Kidney (tissue), 22 donors: ENCODE measurements at places on chromosomes 7 and 10. TPM values are rescaled to one million over a fixed set of nuclear protein-coding genes. Genes with fewer than 3 reads are reported as not detected.

GRCh38 chr7:66597461-66597860 is 31.2 kb upstream of the KCTD7 start:
- no peak for DNase-seq

SH2B2 gene
- total RNA-seq = 11.0 TPM

- peak; percentile 36 for DNase-seq
Observed at GRCh38 chr10:104293011-104293410, 24.0 kb downstream of the GSTO2 start.

LIPK gene
- total RNA-seq = not detected

GRCh38 chr7:76278540-76278939 is 23.9 kb upstream of the HSPB1 start:
- DNase-seq = no peak

GRCh38 chr7:150514748-150515222 is at the start of gene GIMAP7:
GIMAP7 (plus strand) TSS chr7:150514872; CDS start chr7:150519975, 5,103 bp downstream.
- DNase-seq = no peak

- no peak for DNase-seq
Observed at GRCh38 chr10:77291596-77292505, 345.8 kb downstream of the KCNMA1 start.

HOXA7 gene
- 31.3 TPM for total RNA-seq

DNA sequence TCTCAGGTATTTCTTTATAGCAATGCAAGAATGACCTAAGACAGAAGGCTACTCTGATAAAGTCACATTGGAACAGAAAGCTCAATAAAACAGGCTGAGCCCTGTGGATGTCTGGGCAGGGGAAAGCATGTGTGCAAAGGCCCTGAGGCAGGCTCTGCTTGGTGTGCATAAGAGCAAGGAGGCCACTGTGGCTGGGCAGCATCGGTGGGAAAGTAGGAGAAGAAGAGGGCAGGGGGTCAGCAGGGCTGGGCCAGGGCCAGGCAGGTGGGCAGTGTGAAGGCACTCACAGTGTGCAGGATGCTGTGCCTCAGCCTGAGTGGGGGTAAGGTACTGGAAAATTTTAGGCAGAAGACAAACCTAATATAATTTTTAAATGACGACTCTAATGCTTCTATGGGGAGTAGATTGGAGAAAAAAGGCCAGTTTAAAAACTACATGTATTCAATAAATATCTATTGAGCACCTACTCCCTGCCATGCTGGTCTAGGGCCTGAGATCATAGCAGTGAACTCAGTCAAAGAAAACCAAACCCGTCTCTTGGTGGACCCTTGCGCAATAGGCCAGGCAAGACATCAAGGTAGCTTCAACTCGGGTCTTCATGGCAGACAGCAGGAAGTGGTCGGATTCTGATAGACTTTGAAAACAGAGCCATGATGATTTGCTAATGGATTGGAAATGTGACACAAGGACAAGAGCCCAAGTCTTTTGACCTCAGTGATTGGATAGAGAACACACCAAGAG is 572.3 kb downstream of the TCERG1L start:
- no peak for DNase-seq

GRCh38 chr7:44195889-44196288 is 4.9 kb upstream of the YKT6 start:
- no peak for DNase-seq

DNA sequence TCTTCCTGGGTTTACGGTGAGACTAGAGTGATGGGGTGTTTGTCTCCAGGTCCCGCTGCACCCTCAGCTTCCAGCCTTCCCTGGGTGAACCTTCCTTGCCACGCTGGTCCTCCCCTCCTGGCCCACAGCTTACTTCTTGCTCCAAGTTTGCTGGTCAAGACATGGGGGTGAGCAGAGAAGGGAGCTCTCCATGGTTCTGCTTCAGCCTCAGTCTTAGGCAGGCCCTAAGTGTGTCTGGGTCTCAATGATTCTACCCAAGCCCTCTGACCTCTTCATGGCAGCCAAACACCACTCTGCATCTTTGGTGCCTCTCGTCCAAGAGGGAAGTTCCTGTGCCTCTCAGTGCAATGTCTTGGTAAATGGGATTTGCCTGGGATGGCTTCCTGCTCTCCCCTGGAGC is 356.5 kb upstream of the KLF6 start:
- peak; percentile 25 for DNase-seq

NHLRC2 gene
- total RNA-seq = 40.8 TPM

DNA sequence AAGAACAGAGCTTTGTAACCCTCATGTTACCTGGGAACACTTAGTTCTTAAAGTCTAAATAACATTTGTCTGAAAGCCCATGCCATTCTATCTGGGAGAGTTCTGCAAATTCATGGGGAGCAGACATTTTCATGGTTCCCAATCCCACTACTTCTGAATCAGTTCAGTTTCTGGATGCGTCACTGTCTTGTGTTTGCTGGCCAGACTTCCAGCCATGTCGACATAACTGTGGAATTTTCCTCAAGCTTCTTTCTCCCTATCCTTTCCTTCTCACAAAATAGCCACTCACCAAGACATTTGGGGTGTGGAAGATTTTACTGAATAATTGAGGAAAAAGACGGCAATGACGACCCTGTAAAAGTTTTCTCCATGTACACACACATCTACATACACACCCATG is 272.5 kb downstream of the NEBL start:
- DNase-seq = no peak

DNA sequence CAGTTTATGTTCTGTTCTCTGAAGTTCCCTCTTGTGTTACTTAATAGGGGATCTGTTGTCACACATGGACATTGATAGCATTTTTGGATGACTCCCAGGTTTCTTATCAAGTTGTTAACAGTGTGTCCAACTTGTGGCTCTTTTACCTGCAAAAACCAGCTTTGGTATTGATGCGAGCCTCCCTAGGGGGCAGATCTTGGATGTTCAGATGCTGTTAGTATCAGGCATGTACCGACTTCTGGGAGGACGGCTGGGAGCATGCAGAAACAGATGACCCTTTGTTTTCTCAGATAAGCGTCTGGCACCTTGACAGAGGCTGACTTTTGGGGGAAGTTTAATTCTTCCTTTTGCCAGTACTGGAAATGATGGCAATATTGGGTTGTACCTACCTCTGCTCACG is 2.2 kb downstream of the PLPP4 start:
- no peak for DNase-seq

DNA sequence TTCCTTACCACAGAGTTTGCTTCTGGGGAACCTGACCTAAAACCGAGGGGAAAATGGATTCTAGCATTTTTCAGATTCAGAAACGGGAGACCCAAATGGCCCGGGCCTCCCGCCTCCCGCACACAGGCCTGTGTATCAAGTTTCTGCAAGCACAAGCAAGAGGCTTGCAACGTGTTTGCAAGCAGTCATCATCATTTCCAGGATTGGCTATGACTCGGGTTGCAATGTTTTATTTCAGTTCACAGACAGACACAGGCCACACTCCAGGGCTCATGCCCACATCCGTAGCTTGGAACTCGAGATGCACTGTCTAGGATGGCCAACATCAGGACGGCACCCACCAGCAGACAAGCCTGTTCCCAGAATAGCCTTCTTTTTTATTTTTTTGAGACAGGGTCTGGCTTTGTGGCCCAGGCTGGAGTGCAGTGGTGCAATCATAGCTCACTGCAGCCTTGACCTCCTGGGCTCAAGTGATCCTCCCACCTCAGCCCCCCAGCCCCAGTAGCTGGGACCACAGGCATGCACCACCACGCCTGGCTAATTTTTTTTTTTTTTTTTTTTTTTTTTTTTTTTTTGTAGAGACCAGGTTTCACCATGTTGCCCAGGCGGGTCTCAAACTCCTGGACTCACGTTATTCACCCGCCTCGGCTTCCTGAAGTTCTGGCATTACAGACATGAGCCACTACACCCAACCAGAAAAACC is 68.1 kb upstream of the FOXK1 start:
- DNase-seq = peak; percentile 61
